ENCODE measurements at places on chromosomes 3 and 15.

DNA sequence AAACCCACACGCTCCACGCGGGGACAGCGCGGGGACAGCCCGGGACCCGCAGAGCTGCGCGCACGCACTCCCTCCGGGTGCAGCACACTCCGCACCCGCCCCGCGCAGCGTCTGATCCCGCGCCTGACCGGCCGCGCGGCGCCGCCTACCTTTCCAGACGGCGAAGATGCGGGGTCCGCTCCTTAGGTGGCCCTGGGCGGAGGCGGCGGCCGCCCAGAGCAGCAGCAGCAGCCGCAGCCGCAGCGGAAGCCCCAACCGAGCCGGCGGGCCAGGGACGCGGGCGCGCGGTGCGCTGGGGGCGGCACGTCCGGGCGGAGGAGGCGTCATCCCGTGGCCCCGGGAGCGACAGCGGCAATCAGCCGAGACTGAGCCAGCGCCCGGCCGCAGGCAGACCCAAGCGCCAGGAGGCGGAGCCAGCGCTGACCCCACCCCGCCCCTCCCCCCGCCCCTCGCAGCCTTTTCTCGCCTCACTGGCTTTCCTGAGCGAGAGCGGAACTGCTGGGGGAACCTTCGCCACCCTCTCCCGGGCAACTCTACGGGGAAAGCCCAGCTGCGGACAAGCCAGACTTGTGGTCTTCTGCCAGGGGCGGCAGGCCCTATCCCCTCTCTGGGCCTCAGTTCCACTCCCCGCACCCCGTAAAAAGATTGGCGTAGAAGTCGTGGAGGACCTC is at the start of gene SEMA7A:
Gene SEMA7A (minus strand): TSS at position 367 of the 671 bp plus-strand sequence. CDS start 40 bp downstream, at position 327.
- H3K4me1 ChIP-seq = peaks cover 6% of the 10 kb centered on the region
- H3K27me3 ChIP-seq = no peaks in the 10 kb centered on the region
- peak; percentile 80 for DNase-seq
- peak within 1 kb of the TSS; percentile 69 for H3K4me3 ChIP-seq

DNA sequence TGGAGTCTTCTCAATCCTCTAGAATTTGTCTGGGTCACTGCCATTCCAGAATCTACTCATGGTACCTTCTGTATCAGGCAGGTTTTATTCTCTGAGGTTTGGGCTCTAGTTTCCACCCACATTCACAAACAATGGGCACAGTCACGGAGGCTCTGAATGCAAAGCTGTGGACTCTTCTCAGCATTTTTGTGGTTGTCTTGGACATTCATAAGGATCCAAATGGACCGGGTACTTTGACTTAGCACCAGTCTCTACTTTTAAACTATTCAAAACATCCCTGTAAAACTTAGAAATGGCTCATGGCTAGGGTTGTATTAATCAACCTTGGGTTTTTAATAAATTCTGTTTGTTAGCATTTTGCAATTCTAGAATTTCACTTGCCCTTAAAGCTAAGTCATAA is 277.9 kb upstream of the THBS1 start:
- no peaks in the 10 kb centered on the region for H3K36me3 ChIP-seq
- H3K27me3 ChIP-seq = no peaks in the 10 kb centered on the region
- no peak overlapping the region for H3K27ac ChIP-seq
- H3K4me3 ChIP-seq = no peak overlapping the region

DNA sequence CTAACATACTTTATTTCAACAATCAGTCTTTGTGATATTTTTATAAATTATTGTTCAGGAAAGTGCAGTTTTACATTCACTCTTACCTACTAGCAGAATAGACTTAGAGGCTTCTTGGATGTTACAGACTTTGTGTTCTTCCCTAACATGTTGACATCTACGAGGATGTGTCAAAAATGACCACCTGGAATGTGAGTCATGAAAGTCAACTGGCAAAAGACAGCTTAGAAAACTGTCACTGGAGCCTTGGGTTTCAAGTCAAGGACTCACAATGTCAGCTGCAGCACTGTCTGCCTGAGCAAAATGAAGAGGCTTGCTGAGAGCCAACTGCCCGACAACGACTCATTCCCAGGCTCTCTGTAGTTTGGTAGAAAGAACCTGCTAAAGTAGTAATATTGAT is 91.5 kb downstream of the CERS3 start:
- H3K36me3 ChIP-seq = no peaks in the 10 kb centered on the region
- no peak overlapping the region for H3K4me3 ChIP-seq
- peaks cover 18% of the 10 kb centered on the region for H3K27me3 ChIP-seq
- no peaks in the 10 kb centered on the region for H3K4me1 ChIP-seq
- H3K27ac ChIP-seq = no peak overlapping the region

DNA sequence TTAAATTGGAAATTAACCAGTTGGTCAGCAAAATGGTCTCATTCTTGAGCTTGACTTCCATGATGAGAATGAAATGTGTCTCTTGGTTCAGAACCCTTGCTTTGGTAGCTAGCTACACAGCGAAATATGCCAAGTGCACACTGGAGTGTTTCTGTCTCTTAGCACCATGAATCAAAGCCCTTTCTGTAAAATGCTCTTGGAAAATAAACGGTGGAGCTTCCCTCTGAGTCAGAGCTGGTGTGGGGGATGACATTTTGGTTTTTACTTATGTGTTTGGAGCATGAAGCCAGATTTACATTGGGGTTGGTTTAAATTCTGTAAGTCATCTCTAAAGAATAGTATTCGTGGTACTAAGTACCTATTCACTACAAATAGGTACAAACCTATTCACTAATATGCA is 85.1 kb upstream of the NANOGP8 start:
- no peak overlapping the region for H3K4me3 ChIP-seq
- H3K4me1 ChIP-seq = no peaks in the 10 kb centered on the region
- no peaks in the 10 kb centered on the region for H3K36me3 ChIP-seq

DNA sequence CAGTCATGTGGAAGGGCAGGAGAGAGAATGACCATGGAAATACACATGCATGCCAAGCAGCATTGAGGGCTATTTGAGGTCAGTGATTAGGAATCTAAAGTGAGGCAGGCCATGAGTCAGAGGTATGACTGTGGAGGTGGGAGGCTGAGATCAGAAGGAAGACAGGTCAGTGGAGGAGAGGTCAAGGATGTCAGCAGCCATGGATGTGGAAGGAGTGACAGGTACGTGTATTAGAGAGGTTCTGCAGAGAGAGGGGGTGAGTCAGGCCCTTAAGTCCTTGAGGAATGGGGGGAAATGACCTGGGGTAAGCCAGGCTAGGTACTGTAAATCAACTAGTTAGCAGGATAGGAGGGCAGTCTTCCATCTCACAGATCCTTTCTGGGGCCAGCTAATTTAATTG is 166.6 kb downstream of the ANO10 start:
- no peak overlapping the region for H3K4me3 ChIP-seq
- H3K27me3 ChIP-seq = no peaks in the 10 kb centered on the region
- H3K27ac ChIP-seq = 0 out of 2 replicates have a peak overlapping the region, but pooled peaks have one; percentile 46
- DNase-seq = peak; percentile 52

GRCh38 chr3:190038050-190038933 is 82.4 kb downstream of the P3H2 start:
- no peaks in the 10 kb centered on the region for H3K4me1 ChIP-seq
- no peak overlapping the region for H3K27ac ChIP-seq
- no peak overlapping the region for H3K4me3 ChIP-seq
- no peaks in the 10 kb centered on the region for H3K36me3 ChIP-seq
- H3K27me3 ChIP-seq = no peaks in the 10 kb centered on the region
- DNase-seq = no peak

- H3K4me3 ChIP-seq = no peak overlapping the region
- no peak overlapping the region for H3K27ac ChIP-seq
- peaks cover 13% of the 10 kb centered on the region for H3K4me1 ChIP-seq
- no peak for DNase-seq
- no peaks in the 10 kb centered on the region for H3K27me3 ChIP-seq
- no peaks in the 10 kb centered on the region for H3K36me3 ChIP-seq
These were observed 12.7 kb upstream of the CRABP1 start for GRCh38 chr15:78327466-78327865.

DNA sequence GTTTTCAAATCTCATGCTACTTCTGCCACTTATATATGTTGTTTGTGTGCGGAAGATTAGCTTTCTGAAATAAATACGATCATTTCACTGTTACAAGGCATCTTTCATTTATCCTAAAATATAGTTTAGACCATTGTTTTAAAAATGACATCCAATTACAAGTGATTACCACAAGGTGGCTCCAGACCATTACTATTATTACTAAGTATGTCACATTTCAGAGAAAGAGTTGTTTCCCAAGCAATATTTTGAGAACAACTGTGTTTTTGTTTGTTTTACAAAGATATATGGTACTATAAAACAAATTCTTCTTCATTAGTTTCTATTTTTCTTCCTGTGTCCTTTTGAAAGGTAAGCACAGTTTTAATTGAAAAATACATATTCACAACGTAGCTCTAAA is 136.0 kb upstream of the RAP2B start:
- DNase-seq = no peak
- no peak overlapping the region for H3K27ac ChIP-seq
- no peaks in the 10 kb centered on the region for H3K27me3 ChIP-seq
- no peaks in the 10 kb centered on the region for H3K36me3 ChIP-seq
- no peaks in the 10 kb centered on the region for H3K4me1 ChIP-seq
- H3K4me3 ChIP-seq = no peak overlapping the region

- H3K27me3 ChIP-seq = no peaks in the 10 kb centered on the region
- no peak overlapping the region for H3K4me3 ChIP-seq
- no peak for DNase-seq
- no peak overlapping the region for H3K27ac ChIP-seq
- no peaks in the 10 kb centered on the region for H3K36me3 ChIP-seq
These were observed 1031.8 kb upstream of the NR2F2 start for GRCh38 chr15:95298729-95299128.

DNA sequence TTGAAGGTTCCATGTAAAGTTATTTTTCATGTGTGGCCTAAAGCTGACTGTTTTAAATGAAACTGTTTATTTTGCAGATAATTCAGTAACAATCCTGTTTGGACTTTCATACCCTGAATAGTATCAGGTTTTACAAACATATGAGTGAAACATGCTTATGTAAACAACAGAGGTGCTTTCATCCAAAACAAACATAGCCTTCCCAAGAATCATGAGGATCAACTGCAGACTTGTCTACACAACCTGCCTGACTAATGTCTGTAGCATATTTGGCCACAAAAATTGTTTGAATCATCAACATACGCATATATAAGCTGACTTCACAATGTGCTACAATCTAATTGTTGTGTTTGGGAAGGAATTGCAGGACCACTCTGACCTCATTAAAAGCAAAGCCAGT is 190.4 kb downstream of the DIPK2A start:
- peaks cover 6% of the 10 kb centered on the region for H3K4me1 ChIP-seq
- no peak for DNase-seq
- H3K4me3 ChIP-seq = no peak overlapping the region
- H3K36me3 ChIP-seq = no peaks in the 10 kb centered on the region
- no peaks in the 10 kb centered on the region for H3K27me3 ChIP-seq

- H3K36me3 ChIP-seq = no peaks in the 10 kb centered on the region
- H3K4me3 ChIP-seq = no peak overlapping the region
- no peaks in the 10 kb centered on the region for H3K4me1 ChIP-seq
These were observed 18.6 kb upstream of the ST8SIA2 start for GRCh38 chr15:92375057-92375456.

DNA sequence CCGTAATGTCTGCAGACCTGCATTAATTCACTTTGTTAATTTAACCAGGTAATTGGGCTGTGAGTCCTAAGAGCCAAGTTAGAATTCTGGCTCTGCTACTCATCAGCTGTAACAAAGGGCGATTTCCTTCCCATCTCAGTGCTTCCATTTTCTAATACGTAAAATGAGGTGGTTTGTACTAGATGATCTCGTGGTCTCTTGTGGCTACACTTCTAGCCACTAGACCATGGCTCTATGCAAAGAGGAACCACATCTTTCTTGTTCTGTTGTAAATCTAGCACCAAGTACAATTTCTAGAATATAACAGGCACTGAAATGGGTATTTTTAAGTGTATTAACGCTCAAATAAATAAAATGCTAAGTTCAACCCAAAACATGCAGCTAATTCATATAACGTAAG is 174.4 kb upstream of the THBS1 start:
- DNase-seq = no peak
- H3K4me1 ChIP-seq = peaks cover 32% of the 10 kb centered on the region
- H3K36me3 ChIP-seq = no peaks in the 10 kb centered on the region
- no peak overlapping the region for H3K27ac ChIP-seq
- no peaks in the 10 kb centered on the region for H3K27me3 ChIP-seq
- H3K4me3 ChIP-seq = no peak overlapping the region

GRCh38 chr15:33218071-33218491 is 23.6 kb upstream of the FMN1 start:
- H3K4me3 ChIP-seq = no peak overlapping the region
- no peak for DNase-seq
- H3K4me1 ChIP-seq = no peaks in the 10 kb centered on the region
- no peak overlapping the region for H3K27ac ChIP-seq
- H3K36me3 ChIP-seq = no peaks in the 10 kb centered on the region
- no peaks in the 10 kb centered on the region for H3K27me3 ChIP-seq

DNA sequence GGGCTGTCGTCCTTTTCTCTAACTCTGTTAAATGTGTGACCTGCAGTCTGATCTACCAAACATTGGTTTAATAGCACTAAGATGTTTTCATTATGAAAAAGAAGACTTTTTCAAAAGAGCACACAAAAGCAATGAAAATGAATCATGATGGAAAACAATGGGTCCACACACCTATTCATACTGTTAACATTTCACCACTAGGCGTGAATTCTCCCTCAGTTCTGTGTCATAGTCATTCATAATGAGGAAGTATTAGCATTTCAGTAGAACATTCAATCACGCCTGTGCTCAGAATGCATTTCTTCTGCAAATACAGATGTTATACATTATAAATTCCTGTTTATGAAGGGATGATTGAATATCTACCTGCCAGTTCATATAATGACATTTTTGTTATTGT is 35.9 kb downstream of the EIF4E3 start:
- no peak overlapping the region for H3K27ac ChIP-seq
- no peak for DNase-seq
- no peaks in the 10 kb centered on the region for H3K4me1 ChIP-seq

DNA sequence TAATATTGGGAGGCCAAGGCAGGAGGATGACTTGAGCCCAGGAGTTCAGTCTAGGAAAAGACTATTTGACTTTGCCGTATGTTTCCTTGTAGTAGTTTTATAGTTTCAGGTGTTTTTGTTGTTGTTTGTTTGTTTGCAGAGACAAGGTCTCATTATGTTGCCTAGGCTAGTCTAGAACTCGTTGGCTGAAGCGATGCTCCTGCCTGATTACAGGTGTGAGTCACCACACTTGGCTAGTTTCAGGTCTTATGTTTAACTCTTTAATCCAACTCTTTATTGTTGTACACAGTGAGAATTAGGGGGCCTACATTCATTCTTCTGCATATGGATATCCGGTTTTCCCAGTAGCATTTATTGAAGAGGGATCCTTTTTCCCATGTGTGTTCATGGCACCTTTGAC is 32.0 kb downstream of the FAIM start:
- no peaks in the 10 kb centered on the region for H3K36me3 ChIP-seq
- H3K4me1 ChIP-seq = no peaks in the 10 kb centered on the region
- H3K4me3 ChIP-seq = no peak overlapping the region

- no peaks in the 10 kb centered on the region for H3K36me3 ChIP-seq
- DNase-seq = no peak
- no peaks in the 10 kb centered on the region for H3K4me1 ChIP-seq
- H3K27me3 ChIP-seq = no peaks in the 10 kb centered on the region
- H3K27ac ChIP-seq = no peak overlapping the region
These were observed 184.1 kb upstream of the TP63 start for GRCh38 chr3:189446959-189447560.

GRCh38 chr15:73598530-73599160 is 34.5 kb downstream of the NPTN start:
- no peak for DNase-seq
- H3K27ac ChIP-seq = no peak overlapping the region
- 0 out of 2 replicates have a peak, but pooled peaks cover 7% of the 10 kb centered on the region for H3K36me3 ChIP-seq
- no peak overlapping the region for H3K4me3 ChIP-seq

GRCh38 chr3:111601810-111602209 is 6.7 kb upstream of the ZBED2 start:
- no peaks in the 10 kb centered on the region for H3K36me3 ChIP-seq
- H3K27ac ChIP-seq = no peak overlapping the region
- no peak overlapping the region for H3K4me3 ChIP-seq
- no peaks in the 10 kb centered on the region for H3K27me3 ChIP-seq

All from PC-9 (cell line).